Astrocyte (in vitro differentiated cells and primary cell): ENCODE measurements at places on chromosomes 5 and 9.

DNA sequence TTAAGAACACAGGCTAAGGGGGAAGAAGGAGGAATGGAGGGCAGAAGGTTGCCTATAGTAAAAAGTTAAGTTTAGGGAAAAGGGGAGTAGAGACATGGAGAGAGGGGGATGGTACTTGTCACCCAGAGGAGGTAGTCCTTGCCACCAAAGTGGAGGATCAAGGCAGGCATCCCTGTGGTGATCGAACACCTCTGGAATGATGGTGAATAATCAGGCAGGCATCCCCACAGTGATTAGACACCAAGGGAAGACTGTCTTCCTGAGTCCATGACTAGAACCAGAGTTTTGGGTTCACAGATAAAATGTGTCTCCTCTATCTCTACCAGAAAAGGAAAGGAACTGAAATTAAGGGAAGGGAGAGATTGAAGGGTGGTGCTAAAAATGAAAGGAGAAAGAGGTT, 19.2 kb upstream of the HMGCS1 start:
- no peak for DNase-seq

- DNase-seq: no peak
Observed at GRCh38 chr5:149001162-149001561, 61.7 kb downstream of the SH3TC2 start.

DNA sequence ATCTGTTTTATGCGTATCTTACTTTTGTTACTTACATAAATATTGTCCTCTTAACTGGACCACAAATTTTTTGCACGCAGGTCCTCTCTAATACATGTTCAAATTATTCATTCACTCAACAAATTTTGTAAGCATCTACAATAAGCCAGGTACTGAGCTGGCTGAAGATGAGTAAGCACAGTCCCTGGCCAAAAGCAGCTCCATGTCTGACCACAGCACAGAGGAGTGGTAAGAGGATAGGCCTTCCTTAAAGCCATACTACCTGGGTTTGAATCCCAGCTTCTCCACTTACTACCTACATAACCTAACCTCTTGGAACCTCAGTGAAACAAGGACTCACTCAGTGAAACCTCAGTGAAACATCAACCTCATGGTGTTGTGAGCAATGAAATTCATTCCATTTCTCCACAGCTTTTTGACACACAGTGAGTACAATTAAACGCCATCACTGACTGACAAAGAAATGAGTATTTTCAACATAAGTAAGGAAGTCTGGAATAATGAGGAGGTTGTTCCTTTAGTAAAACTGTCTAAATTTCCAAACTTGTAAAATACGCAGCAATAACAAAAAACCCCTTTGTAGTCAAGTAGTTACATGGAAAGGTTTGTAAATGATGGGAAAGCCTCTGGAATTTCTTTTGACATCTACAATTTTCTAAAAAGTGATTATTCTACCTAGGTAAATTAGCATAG, 15.0 kb downstream of the PTAR1 start:
- DNase-seq: peak; percentile 43

DNA sequence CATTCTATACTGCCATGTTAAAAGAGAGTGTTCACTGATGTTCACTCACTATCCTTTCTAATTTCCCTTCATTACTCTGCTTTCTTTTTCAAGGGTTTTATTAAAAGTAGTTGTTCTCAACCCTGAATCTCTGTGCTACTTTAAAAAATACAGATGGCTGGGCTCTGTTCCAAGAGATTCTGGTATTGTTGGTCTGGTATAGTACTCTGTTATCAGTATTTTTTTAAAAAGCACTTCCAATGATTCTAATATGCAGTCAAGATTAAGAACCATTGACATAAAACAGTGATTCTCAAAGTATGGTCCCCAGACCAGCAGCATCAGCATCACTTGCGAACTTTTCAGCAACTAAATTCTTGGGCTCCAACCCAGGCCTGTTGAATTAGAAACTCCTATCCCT, 77.0 kb upstream of the STARD4 start:
- DNase-seq: no peak

DNA sequence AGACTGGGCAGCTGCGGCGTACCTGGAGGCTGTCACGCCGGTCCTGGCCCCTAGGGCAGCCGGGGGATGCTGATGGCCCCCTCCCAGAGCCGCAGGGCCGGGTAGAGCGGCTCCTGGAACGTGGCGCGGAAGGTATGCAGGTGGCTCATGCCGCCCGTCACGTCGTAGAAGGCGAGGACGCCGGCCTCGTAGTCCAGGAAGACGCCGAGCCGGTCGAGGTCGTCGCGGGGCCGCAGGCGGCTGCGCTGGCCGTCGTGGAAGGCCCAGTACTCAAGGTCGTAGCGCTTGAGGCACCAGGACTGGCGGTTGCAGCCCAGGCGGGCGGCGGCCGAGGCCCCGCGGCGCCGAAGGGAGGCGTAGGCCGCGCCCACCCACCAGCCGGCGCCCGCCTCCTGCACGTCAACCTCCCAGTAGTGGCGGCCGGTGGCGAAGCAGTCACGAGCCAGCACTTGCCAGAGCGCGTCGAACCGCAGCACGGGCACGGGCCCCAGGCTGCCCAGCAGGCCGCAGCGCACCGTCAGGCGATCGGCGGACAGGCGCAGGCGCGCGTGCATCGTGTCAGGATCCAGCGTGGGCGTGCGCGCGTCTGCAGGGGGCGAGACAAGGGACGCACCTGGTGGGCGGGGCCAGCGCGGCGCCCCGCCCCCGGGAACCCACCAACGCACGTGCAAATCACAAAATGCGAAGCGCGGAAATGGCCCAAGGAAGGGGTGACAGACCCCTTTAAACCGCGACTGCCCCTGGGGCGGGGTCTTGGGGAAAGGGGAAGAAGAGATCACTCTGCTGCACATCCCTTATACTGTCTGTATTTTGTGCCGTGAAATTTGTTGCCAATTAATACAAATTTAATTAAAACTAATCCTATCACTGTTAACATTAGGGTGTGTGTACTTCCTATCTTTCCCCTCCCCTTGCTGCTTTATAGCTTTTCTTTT, 31.2 kb downstream of the NANS start:
- DNase-seq: peak; percentile 57

GRCh38 chr9:121972501-121972981, 120.6 kb downstream of the TTLL11 start:
- peak; percentile 76 for DNase-seq

- no peak for DNase-seq
Observed at GRCh38 chr5:68057191-68057590, 158.4 kb upstream of the PIK3R1 start.

- DNase-seq: peak; percentile 21
Observed at GRCh38 chr5:152560512-152561137, 155.5 kb upstream of the NMUR2 start.

DNA sequence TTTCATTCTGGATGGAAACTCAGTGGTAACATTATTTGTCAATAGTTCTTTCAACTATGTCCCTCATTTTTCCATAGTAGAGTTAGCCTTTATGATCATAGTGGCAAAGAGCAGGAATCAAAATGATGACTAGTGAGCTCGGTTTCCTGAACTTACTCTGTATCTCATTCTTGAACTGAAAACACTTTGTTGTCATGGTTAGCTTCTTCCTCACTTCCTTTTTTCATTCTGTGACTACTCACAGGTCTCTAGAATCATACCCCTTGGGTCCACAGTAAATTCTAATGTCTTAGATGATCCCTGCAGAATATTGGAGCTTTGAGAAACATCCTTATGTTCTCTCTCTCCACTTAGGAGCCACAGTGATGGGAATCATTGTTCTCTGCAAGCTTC, 29.4 kb upstream of the RECK start:
- no peak for DNase-seq

DNA sequence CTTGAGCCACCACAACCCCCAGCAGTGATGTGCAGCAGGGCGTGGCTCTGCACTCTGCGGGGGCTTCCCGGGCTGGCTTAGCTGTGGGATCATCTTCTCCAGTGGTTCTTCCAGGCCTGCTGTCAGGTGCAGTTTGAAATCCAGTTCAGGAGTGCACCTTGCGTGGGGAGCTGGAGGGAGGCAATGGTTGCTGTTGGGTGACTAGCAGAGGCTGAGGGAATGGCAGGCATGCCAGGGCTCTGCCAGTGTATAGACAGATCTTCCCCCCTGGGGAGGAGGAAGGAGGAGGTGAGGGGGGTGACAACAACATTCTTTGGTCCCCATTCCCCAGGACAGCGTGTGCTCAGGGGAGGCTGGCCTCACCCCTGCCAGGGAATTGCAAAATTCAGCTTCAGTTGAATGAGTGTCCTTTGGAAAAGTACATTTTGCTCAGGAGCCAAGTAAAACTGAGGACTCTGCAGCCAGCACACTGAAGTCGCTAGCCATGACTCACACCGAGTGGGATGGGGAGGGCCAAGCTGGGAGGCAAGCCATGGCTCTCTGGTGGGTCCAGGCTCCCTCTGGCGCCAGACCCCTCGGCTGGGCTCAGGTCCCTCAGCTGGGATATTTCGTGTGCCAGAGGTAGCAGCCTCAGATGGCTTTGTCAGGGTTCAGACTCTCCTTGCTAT, 35.0 kb downstream of the ERGIC1 start:
- peak; percentile 92 for DNase-seq

- peak; percentile 97 for DNase-seq
Observed at GRCh38 chr5:147417135-147417813, 92.6 kb downstream of the DPYSL3 start.

- no peak for DNase-seq
Observed at GRCh38 chr5:61311056-61311610, 20.9 kb upstream of the ZSWIM6 start.

DNA sequence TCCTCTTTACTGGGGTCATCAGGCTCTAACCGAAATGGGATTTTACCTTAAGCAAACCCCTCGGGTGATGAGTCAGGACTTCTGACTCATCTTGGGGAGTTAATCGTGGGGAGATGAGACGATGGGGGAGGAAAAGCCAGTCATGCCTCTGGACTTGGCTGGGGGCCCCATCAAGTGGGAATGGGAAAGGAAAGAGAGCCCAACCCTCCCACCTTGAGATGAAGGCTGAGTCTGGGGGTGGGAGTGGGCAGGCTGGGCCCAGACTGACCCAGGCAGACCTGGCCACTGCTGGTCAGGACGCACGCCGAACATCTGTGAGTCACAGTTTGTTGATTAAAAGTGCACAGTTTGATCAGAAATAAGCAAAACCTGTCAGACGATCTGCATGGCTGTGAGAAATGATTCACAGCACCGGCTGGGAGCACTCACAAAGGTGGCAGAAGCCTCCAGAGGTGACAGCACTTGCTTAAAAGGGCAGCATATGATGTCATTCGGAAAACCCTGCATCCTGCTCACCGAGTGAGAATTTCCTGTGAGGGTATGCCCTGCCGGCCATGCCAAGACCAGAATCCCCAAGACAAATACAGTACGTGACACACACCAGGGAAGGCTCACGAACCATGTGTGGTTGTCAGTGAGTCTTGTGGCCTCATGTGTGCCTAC, 50.0 kb upstream of the SLC25A51 start:
- DNase-seq: peak; percentile 99

DNA sequence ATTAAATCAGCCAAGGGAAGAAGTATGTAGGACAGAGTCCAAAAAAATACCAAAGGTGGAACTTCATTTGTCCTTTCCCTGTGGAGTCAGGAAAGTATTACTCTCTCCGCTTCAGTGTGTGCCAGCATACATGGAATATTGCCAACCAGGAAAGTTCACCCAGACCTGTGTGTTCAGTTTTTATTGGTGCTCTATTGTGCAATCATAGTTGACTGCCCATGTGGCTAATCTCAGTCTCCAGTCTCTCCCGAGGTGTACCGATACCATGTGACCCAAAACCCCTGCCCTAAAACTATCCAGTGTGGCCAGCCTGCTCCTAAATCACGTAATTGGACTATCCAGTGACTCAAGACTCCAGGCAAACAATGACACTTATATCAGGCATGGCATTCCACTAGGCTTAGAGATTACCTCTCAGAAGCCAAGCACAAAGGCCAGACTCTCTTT, 38.8 kb downstream of the NFX1 start:
- DNase-seq: peak; percentile 95

DNA sequence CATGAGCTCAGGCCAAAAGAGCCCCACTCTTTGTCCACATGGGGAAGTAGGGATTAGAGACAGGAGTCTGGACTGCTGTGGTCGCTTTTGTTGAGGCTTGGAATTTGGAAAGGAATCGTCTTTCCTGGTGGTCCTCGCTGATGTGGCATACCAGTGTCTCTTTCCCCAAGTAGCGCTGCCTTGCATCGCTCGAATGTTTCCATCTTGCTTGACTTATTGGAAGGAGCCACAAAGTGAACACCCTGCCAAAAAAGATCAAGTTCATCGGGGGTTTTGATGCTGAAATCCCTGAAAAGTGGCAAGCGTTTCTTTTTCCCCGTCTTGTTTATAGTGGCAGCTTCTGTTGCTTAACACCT, 161.3 kb downstream of the MACROH2A1 start:
- DNase-seq: no peak

DNA sequence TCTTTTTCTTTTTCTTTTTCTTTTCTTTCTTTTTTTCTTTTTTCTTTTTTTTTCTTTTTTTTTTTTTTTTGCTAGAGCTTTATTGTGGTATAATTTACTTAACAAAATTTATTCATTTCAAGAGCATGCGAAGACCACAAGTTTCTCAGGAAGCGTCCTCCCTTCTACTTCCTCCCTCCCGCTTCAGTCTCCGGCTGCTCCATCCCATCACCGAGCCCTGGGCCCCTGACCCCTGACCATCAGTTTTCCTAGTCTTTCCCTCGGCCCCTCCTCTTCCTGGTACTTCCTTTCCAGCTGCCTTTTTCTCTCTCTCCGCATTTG, 34.7 kb downstream of the C9orf152 start:
- DNase-seq: no peak

DNA sequence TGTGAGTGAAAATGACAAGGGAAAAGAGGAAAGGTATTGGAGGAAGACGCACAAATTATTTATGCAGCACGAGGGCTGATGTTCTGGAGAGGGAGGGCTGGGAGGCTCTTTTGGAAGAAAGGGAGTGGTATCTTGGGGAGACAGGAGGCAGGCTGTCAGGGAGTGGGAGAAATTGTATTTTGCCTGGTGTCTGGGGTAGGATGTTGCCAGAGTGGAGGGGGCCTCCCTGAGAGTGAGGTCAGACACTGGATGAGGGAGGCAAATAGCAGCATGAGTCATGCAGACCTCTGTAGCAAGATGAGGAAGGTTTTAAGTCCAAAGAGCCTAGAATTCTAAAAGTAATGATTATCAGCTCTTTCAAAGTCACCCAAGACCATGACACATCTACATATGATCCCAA, 158.0 kb downstream of the DMRT2 start:
- peak; percentile 42 for DNase-seq
